Stimulated activated CD4-positive, alpha-beta T cell treated with anti-CD3 and anti-CD28 coated beads, TNF-alpha, amount 100 ng/mL, for 1 hour (primary cell): ENCODE measurements at places on chromosomes 1 and 21.

- no peak for DNase-seq
Measured at GRCh38 chr1:232145768-232146167, 484.2 kb downstream of the SIPA1L2 start.

- DNase-seq = no peak
Measured at GRCh38 chr1:68379085-68379478, 70.7 kb downstream of the RPE65 start.

- no peak for DNase-seq
Measured at GRCh38 chr1:26221094-26221493, 12.9 kb upstream of the CEP85 start.

GRCh38 chr1:6963912-6964307 is 178.7 kb downstream of the CAMTA1 start:
- DNase-seq = no peak

DNA sequence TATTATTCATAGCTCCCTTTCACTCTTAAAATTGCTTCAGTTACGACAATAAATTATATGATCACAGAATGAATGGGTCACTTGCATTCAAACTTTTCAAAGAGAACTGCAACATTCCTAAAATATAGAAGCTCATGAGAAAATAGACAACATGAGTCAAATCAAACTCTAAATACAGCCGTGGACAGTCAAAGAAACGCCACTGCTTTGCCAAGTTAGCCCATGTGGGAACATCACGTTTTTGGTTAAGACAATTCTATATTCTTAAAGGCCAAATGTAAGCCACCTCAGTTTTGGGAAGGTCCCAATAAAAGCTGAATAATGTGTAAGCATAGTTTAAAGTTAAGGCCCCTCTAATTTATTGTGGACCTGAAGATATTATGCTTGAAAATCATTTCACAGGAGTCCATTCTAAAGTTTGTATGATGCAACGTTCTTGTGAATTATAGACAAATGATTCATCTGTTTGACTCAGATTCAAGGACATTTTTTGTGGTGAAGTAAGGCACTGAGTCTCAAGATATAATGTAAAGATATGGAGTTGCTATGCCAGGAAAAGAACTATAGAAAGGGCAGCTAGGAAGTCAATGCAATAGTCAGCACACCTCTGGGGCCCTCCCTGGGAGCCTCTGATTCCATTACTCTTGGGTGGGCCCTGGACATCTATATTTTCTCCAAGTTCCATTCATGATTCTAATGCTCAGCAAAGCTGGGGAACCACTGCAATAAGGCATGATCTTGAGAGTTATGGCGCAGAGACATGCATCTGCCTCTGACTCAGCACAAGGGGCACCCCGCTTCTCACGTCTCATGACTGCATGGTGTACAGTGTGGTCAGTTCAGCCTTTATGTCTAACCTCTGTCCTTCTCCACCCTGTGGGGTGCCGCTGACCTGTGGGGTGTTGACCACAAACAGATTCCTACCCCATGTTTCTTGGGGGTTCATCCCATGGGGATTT is 33.9 kb downstream of the ETS2 start:
- DNase-seq = no peak

DNA sequence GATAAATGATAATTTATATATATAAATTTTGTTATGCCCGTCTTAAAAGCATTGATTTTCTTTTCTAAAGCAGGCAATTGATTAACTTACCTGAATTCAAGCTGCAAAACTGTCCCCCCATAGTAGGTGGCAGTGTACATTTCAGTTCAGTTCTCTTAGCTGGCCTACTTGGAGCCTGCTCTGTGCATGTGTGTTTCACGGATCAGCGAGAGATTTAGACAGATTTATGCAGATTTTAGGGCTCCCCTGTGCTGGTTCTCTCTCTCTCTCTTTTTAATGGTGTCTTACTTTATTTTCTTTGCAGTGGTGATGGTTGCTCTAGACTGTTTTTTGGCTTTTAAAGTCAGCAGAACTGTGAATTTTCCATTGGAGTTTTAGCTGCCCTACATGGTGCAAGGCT is 30.7 kb downstream of the CLIC4 start:
- no peak for DNase-seq

GRCh38 chr1:207223162-207223561 is 98.3 kb upstream of the CD55 start:
- no peak for DNase-seq

DNA sequence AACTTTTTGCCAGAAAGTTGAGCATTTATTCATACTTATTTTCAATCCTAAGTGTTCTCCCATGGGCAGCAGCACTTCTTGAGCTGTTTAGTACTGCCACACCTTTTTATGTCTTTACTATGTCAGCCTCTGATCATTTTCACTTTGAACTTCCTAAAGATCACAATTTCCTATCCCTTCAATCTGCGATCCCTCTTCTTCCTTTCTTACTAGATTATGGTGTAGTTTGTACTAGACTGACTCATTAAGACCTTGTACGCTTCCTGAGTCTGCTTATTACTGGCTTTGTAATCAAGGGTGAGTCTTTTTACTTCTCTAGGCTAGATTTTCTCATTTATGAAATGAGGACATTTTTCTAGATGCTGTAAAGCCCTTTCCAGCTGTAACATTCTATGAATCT is 55.1 kb downstream of the LRIG2 start:
- no peak for DNase-seq

GRCh38 chr1:183142171-183142570 is 43.9 kb upstream of the LAMC2 start:
- DNase-seq = no peak

GRCh38 chr1:119353836-119354235 is 14.7 kb upstream of the HAO2 start:
- DNase-seq = no peak

DNA sequence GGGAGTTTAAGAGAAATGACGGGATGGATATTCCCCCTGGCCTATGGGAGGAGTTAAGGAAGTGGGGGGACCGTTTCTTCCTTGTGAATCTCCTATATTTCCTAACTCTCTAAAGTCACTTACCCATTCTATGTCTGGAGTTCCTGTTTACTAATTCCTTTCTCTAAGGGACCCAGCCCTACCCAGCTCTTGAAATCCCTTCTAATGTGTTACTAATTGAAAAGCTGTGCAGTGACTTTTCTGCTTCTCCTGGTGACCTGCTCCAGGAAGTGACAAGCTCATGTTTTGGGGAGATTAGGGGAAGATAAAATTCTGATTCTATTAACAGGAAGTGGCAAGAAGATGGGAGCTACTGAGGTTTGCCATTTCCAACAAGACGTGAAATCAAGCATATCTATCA is 4.0 kb upstream of the SAMSN1 start:
- no peak for DNase-seq

DNA sequence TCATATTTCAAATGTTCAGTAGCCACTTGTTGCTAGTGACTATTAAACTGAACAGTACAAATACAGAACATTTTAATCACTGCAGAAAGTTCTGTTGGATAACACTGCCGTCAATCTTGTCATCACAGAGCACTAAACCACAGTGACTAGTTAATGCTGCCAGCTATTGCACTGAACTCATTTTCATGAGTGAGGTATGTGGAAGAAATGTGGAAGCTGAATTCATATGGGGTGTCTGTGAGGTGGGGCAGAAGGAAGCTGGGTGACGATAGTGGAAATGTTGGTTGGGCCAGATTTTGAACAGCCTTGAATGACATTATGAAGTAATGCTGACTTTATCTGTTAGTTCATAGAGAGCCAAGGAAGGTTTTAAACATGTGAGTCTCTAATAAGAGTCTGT is 49.6 kb downstream of the OSBPL9 start:
- no peak for DNase-seq

DNA sequence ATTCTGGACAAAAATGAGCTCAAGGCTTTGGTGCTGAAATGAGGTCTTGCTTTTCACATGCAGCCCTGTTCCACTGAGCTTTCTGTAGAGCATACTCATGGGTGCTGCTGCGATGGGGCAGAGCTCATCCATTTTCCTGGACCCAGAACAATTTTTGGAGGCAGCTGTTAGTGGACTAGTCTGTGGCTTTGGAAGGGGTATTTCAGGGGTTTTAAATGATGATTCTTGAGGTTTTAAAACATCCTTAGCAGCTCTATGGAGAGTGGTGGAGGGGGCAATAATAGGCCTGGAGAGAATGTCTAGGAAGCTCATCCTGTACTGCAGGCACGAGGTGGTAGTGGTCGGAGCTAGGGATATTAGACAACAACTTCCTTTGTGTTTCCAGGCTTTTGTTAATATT is 16.5 kb downstream of the NOS1AP start:
- no peak for DNase-seq

- DNase-seq = no peak
Measured at GRCh38 chr21:41128981-41129380, 39.0 kb upstream of the BACE2 start.

DNA sequence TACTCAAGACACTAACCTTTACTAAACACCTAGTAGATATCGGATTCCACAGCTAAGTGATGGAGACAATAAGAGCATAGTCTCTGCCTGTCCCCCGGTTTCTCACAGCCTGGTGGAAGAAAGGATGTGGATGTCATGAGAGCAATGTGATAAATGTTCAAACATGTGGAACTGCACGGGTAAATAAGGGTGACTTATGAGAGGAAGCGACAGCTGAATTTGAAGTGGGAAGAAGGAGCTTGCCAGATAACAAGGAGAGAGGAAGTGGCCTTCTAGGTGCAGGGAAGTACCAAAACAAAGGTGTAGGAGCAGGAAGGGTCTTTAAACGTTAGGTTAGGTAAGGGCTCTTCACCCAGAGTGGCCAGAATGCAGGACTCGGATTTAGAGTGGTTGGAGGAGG is 178.6 kb upstream of the NRIP1 start:
- DNase-seq = no peak

GRCh38 chr1:88466899-88467580 is 217.0 kb upstream of the PKN2 start:
- DNase-seq = no peak

GRCh38 chr1:187121661-187122060 is 292.9 kb downstream of the PLA2G4A start:
- no peak for DNase-seq

- no peak for DNase-seq
Measured at GRCh38 chr1:42815941-42816584, 859 bp upstream of the ERMAP start.

DNA sequence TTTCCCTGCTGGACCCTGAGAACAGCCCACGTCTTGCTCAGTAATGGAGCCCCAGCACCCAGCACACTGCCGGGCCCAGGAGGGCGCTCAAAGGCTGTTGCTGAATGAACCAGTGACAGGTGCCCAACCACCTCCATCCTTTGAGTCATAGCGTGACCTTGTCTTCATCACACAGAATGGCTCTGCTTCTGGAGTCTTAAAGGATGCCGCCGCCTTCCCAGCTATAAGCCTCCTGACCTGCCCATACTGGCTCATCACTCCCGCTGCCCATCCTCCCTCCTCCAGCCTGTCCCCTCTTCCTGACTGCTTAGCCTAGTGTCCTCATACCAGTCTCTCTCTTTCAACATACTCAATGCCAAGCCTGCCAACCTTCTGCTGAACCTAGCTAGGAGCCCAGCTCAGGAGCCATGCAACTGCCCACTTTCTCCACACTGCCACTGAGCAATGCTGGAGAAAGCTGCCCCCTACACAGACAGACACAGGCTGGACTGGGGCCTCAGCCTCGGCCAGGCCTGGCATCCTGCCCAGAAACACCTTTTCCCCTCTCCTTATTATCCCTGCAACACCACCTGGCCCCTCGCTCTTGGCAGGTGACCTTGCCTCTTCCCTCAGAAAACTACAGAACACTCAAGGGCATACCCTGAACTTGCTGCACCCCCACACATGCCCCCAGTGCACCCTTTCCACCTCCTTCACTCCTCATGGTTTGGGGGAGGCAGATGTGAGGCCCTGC is 14.1 kb downstream of the TTC39A start:
- no peak for DNase-seq

- DNase-seq = no peak
Measured at GRCh38 chr1:87428883-87429282, 100.2 kb downstream of the LMO4 start.

- no peak for DNase-seq
Measured at GRCh38 chr21:41932191-41932575, 21.6 kb downstream of the C2CD2 start.

- no peak for DNase-seq
Measured at GRCh38 chr1:226128487-226129075, 58.0 kb downstream of the ACBD3 start.

- no peak for DNase-seq
Measured at GRCh38 chr1:76585980-76586674, 281.2 kb upstream of the ST6GALNAC5 start.

DNA sequence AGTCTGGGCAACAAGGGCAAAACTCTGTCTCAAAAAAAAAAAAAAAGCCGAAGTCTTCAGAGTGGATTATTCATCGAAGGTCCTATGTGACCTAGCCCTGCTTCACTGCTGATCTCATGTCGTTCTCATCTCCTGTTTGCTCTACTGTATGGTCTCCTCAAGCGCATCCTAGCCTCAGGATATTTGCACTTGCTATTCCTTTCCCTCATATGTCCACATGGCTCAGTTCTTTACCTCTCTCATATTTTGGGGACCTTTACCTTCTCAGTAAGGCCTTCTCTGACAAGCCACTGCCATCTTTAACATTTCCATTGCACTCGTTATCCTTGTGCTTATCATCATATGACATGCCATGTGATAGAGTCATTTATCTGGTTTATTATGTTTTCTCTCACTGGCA is 2.6 kb downstream of the TBCE start:
- no peak for DNase-seq

DNA sequence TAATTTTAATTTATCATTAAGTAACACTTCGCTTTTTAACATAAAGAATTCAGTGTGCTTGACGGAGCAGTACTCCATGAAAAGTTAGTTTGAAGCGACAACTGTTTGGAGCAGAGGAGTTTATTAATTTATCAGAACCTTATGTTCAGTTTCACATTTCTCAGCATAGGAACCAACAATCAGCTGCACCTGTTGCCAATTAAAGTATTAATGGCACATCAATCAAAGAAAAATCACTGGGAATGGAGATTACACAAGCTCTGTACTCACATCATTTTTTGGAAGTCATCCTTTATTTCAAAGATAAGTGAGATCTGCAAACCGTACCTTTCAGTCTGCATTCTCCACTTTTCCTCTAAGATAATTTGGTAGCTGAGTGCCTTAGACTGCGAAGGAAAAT is 344.6 kb downstream of the LMO4 start:
- DNase-seq = no peak

DNA sequence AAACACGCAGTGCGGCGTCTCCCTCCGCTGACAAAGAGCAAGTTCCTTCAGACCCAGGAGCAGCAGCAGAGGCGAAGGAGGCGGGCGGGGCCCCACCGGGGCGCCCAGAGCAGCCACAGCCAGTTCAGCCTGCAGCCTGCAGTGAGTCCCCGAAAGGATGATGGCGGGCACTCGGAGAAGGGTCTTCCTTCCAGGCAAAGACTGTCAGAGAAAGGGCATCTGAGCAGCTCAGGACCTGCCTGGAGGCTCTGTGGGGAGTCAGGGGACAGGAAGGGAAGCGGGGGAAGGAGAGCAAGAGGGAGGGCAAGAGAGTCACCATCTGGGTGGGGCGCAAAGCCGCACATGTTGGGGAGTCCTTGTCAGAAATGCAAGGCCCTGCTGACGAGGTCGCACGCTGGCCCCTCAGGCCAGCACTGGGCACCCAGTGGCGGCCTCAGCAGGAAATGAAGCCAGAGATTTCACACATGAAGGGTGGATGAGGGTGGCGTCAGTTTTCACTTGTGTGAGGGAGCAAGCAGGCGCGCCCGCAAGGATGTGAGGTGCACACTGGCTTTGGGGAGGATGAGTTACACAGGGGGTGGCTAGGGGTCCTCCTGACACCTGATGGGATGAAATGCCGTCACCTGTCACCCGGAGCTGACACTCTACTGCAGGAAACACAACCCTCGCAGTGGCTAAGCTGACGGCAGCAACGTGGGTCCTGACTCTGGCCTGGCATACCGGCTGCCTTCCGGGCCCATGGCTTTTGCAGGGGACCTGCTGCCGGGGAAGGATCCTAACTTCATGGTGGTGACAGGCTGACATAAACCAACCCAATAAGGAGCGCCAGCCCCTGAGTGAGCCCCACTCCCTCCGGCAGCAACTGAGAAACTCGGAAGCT is 6.6 kb downstream of the LRRC47 start:
- no peak for DNase-seq
